Gastrocnemius medialis (tissue), 4 donors: ENCODE measurements at places on chromosomes 3 and 15. TPM values are rescaled to one million over a fixed set of nuclear protein-coding genes. Genes with fewer than 3 reads are reported as not detected.

DNA sequence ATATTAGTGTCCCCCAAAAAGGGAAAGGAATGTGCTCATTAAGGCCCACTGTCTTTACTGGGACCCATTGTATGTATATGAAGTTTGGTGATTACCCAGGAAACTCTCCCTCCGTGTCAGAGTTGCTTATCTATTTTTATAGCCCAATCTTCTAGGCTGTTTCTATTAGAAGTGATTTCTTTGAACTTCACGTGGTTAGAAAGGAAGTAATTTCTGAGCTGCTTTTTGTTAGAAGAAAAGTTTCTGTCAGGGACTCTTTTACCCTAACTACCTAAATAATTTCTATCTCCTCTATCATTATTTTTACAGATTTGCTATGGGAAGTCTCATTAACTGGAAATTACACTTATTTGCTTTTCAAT lies 17.7 kb upstream of the SENP7 start:
- no peak for DNase-seq

GRCh38 chr15:86089422-86089821 lies 9.8 kb downstream of the AGBL1 start:
- DNase-seq, result no peak

DNA sequence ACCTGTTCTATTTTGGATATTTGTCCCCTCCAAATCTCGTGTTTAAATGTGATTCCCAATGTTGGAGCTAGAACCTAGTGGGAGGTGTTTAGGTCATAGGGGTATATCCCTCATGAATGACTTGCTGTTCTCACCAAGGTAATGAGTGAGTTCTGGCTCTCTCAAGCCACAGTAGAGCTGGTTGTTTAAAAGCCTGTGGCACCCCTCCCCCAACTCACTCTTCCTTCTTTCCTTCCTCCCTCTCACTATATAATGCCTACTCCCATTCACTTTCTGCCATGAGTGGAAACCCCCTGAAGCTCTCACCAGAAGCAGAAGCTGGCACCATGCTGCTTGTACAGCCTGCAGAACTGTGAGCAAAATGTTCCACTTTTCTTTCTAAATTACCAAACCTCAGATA lies 341.1 kb downstream of the SI start:
- no peak for DNase-seq

- no peak for DNase-seq
These were observed 241.6 kb downstream of the KCNMB2 start for GRCh38 chr3:178777718-178778411.

- no peak for DNase-seq
These were observed 179.4 kb downstream of the RPLP1 start for GRCh38 chr15:69631978-69632377.

DNA sequence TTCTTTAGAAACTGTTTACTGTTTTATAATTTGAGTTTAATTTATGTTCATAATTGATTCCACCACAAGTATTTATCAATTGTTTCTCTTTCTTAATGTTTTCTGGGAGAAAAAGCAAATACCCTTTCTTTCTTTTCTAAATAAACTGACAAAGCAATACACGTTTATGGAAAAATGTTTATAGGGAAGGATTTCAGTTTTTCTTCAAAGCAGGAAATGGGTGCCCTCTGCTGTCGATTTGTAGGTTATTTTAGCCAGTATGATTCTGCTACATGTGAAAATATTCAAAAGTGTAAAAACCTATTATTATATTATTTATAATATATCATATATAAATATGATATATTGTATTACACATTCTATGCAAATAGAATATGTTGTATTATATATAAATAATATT lies 921.0 kb upstream of the ROBO1 start:
- DNase-seq, result no peak

GRCh38 chr3:71389911-71390573 lies 193.5 kb downstream of the FOXP1 start:
- DNase-seq, result peak; percentile 26

GRCh38 chr15:80620931-80621330 lies 74.2 kb upstream of the ABHD17C start:
- DNase-seq, result no peak

DNA sequence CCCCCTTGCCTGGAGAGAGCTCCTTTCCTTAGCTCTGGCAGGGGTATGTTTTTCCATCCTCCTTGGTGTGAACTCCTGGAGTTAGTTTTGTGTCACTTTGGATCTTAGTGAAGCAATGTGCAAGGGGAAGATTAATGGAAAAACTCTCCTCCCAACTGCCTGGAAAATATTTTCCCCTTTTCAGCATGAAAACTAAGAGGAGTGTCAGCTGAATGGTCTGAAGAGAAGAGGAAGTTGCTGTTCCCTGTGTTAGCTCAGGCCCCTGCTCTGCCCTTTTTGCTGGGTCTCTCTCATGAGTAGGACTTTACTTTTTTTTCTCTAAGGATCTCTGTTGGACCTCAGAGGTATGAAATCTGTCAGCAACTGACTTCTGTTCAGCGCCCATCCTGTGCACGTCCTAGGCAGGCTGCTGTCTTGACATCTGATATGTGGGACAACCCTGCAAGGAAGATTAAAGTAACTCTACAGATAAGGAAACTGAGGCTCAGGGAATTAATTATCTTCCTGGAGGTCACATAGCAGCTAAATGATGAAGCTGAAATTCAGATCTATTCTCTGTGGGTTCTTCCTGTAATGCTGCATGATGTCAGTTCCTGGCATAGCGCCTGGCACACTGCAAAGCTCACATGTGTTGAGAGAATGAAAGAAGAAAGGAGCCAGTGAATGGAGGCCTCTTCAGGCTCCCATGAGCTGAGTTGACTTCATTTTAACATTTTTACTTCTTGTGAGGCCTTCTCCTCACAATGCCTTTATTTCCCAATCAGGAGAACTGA lies 109.7 kb upstream of the GALNT15 start:
- peak; percentile 46 for DNase-seq

DNA sequence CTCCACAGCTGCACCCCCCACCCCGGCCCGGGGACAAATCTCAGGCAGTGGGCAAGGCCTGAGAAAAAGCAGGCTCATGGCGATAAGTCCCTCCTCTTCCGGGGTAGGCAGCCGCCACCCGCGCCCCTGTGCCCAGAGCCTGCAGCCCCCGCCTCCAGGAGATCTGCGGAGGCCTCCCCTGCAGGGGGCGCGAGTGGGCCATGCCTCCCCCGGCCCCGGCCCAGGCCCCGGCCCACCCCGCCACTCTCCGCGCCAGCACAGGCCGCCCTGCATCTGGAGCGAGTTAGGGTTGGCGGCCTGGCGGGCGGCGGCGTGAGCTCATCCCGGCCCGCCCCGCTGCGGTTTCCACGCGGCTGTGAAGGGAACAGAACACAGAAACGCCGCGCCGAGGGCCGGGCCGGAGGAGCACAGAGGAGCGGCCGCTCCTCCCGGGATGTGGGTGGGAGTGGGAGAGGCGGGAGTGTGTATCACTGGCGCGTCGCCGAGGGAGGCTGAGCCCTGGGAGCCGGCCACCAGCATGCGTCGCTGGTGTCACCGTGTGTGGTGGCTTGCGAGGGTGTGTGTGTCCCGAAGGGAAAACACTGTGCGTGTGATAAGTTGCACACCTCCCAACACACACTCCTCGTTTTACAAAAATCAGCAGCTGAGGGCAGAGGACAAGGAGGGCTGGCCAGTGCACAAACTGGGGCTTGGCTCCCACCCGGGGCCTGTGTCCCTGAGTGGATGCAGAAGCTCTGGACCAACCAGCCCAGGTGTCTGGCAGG lies 17.2 kb downstream of the MYL3 start:
- DNase-seq, result peak; percentile 41

DNA sequence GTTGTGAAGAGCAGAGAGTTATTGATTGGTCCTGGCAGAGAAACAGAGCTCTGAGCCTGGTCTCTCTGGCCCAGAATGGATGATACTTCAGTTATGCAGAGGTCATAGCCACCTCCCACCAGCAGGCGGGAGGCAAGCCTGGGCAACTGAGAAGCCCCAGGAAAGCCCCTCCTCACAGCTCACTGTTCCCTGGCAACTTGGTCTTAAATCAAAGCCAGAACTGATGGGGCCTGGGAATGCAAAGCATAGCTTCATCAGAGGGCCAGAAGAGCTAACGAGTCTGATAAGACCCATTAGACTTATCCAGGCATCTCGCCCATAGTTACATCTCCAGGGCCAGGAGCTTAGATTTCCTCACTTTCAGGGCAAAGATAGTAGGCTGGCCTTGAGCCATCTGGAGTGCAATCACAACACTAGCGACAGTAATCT lies 5.5 kb upstream of the COLQ start:
- no peak for DNase-seq

- DNase-seq, result no peak
These were observed 97.2 kb upstream of the C3orf80 start for GRCh38 chr3:160128056-160128455.

GRCh38 chr3:126816986-126817777 lies 113.1 kb downstream of the CHCHD6 start:
- DNase-seq, result no peak

- DNase-seq, result no peak
These were observed 8.7 kb upstream of the ACAP2 start for GRCh38 chr3:195451373-195452015.

DNA sequence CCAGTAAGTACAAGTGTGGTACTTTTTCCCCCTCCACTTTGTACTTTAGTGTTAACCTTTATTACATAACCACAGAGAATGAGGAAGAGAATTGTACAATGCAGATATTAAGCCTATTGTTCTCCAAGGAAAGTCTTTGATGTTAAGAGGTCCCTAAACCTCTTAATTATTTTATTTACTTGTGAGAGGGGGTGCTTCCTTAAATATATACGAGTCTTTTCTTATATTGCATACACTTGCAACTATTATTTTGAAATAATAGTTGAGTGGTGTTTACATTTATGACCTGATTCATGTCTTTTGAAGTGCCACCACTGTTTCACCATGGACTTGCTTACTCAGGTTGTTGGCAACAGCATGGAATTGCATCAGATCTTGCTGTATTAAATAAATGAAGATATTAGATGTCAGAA lies 10.1 kb downstream of the USP3 start:
- no peak for DNase-seq

DNA sequence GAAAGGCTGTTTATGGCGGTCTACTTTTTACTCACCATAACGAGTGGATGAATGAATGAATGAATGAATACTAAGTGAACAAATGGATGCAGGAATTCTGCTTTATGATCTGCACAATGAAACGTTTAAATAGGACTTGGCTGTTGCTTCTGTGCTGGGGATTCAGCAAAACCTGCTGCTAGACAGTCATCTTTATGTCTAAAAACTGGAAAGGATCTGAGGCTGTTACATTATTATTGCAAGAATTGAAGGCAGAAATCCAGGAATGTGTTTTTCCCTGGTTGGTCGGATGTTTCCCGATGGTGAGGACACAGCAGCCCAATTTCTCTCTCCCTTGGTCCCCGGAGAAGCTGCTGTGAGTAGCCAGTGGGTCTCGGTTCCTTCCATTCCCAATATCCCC lies 94.2 kb downstream of the GABRG3 start:
- no peak for DNase-seq

DNA sequence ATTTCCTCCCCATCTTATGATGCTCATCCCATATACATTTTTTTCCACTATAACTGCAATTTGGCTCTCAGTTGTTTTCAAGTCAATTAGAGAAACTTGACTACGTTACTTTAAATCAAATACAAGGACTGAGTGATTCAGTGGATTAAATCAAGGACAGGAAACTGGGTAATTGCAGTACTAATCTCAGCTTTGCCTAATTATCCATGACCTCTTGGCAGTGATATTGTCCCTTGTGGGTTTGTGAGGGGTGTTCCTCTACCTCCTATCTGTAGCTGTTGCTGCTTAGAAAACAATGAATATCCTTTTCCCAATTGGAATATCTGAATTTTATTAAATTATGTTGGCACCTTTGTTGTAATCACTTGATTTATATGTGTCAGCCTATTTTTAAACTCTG lies 79.4 kb downstream of the ZPLD1 start:
- DNase-seq, result no peak

GRCh38 chr3:135023996-135024658 lies 229.1 kb downstream of the EPHB1 start:
- DNase-seq, result no peak

GRCh38 chr3:23244324-23245041 lies 41.4 kb downstream of the UBE2E2 start:
- DNase-seq, result no peak

- no peak for DNase-seq
These were observed 230.6 kb upstream of the PEX5L start for GRCh38 chr3:180267202-180267843.

DNA sequence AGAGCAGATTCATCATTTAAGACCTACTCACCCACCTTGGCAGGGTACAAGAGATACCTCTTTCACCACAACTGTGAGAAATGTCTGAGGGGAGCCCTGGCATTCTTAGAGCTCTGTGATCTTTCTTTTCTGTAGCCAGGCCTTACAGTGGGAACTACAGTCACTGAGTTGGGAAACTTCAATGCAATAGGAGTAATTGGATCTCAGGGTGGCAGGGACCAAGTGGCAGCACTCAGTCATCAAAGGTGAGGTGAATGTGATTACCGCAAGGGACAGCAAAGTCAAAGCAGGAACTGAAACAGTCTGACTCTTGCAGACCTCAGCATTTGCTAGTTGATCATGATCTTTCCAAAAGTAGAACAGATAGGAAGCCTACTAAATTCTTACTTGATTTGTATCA lies 7.2 kb upstream of the MCF2L2 start:
- DNase-seq, result no peak

GRCh38 chr3:43268636-43269035 lies 17.7 kb upstream of the SNRK start:
- DNase-seq, result no peak

CISH gene
- 3.3 TPM for total RNA-seq

HRH1 gene
- 0.75 TPM for total RNA-seq

HTR3C gene
- total RNA-seq, result not detected

PLCL2 gene
- 23.9 TPM for total RNA-seq

NTRK3 gene
- 2.7 TPM for total RNA-seq

SCAMP5 gene
- total RNA-seq, result not detected

CLSTN2 gene
- total RNA-seq, result 4.4 TPM

SLC41A3 gene
- 43.1 TPM for total RNA-seq

CAPN3 gene
- total RNA-seq, result 96.8 TPM
